ENCODE measurements at places on chromosomes 3 and 15.

- no peak for DNase-seq
Observed at GRCh38 chr3:100073714-100074307, 40.5 kb downstream of the FILIP1L start.

DNA sequence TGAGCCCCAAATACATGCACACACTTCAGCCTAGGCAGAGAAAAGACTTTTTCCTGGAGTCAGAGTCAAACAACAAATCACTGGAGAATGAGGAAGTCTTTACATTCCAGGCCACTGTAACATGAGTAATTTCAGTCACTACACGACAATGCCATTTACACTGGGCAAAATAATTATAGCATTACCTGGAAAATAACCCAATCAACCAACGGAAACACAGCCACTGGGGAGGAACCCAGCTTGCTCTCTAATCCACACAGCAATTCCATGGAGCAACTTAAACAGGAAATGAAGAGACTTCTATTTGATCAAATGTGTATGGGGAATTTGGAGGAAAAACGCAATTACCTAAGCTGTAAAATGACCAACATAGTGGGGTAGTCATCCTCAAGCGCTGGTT lies 15.2 kb downstream of the FSTL1 start:
- DNase-seq, result no peak

GRCh38 chr3:88985491-88985890 lies 121.9 kb upstream of the EPHA3 start:
- DNase-seq, result no peak

GRCh38 chr3:138051947-138052802 lies 42.2 kb downstream of the CLDN18 start:
- no peak for DNase-seq

Measured in stimulated activated CD8-positive, alpha-beta memory T cell treated with anti-CD3 and anti-CD28 coated beads, Interleukin-4, amount 100 ng/mL, for 1 hour (primary cell).